ENCODE measurements at places on chromosomes 1 and 21. TPM values are rescaled to one million over a fixed set of nuclear protein-coding genes. Genes with fewer than 3 reads are reported as not detected.
A peak's percentile ranks its signal among the peaks of the same experiment; 100 is the strongest.

SV2A gene
- 0.51 TPM for total RNA-seq

OR1C1 gene
- total RNA-seq, result not detected

MPC2 gene
- 93.8 TPM for total RNA-seq

DNA sequence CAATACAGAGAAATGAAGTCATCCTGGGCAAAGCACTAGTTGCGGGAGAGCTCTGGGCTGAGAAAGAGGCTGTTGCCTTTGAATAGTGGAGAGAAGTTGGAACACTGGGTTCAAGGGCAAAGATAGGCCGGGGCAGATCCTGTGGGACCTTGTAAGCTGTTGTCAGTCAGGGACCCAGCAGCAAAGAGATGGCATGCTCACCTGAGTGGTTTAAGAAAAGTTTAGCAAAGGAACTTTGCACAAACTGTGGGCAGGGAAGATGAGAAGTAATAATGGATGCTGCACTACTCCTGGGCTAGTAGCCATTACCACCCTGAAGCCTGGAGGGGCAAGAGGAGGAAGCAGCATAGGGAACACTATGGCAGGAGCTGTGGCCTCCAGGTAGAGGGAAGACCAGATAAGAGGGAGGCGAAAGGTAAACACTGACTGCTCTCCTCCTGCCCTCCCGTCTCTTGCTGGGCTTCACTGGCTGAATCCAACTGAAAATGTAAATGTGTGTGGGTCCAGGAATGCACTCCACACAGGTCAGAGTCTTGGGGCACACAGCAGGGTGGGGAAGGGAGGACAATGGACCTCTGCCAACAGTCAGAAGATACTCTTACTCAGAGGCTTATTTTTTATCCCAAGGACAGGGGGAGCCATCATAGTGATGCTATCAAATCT is 129.2 kb downstream of the PLPP3 start:
- DNase-seq, result no peak
- no peaks in the 10 kb centered on the region for H3K27me3 ChIP-seq
- no peaks in the 10 kb centered on the region for H3K36me3 ChIP-seq
- H3K27ac ChIP-seq, result no peak overlapping the region

GRCh38 chr1:226062558-226063223 is at the start of gene H3-3A:
H3-3A (plus strand) TSS chr1:226062716; CDS start chr1:226064352, 1,636 bp downstream.
- peak within 1 kb of the TSS; percentile 92 for H3K4me3 ChIP-seq
- H3K27ac ChIP-seq, result peak within 1 kb of the TSS; percentile 99
- peaks cover 23% of the 10 kb centered on the region for H3K4me1 ChIP-seq
- peaks cover 16% of the 10 kb centered on the region for H3K36me3 ChIP-seq

- DNase-seq, result peak; percentile 2
- no peak overlapping the region for H3K27ac ChIP-seq
- no peak overlapping the region for H3K4me3 ChIP-seq
- no peaks in the 10 kb centered on the region for H3K36me3 ChIP-seq
- no peaks in the 10 kb centered on the region for H3K27me3 ChIP-seq
- no peaks in the 10 kb centered on the region for H3K4me1 ChIP-seq
These were observed 402.4 kb downstream of the OMA1 start for GRCh38 chr1:58143972-58144697.

DNA sequence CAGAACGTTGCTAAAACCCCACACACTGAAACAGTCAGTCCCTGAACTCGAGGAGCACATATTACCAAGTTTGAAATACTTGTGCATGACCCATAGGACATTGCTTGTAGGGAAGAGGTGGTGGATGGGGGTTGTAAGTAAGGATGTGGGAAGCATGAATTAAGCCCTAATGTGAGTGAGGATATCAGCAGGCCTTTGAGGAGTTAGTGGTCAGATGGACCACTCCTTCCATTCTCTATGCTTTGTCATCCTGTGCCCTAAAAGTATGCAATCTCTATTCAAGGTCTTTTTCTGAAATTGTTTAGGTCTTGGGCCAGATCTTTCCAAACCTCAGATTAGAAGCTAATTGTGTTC is 70.9 kb upstream of the SAMSN1 start:
- no peak overlapping the region for H3K27ac ChIP-seq
- no peaks in the 10 kb centered on the region for H3K27me3 ChIP-seq
- H3K36me3 ChIP-seq, result no peaks in the 10 kb centered on the region
- DNase-seq, result no peak
- H3K4me3 ChIP-seq, result no peak overlapping the region

DNA sequence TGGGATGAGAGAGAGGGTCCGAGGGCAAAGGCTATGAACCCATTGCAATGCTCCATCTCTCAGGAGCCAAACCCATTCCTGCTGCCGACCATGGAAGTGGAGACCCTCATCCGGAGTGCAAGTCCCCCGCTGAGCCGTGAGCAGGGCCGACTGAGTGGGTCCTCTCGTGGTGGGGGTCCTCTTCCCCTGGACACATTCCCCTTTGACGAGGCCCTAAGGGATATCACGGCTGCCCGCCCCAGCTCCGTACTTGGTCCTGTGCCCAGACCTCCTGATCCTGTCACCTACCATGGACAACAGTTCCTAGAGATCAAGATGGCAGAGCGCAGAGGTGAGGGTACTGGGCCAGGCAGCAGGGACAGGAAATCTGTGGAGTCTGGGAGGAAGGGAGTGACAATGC is 11.0 kb downstream of the HYI start:
- no peaks in the 10 kb centered on the region for H3K4me1 ChIP-seq
- H3K27ac ChIP-seq, result no peak overlapping the region
- H3K27me3 ChIP-seq, result no peaks in the 10 kb centered on the region
- H3K4me3 ChIP-seq, result no peak overlapping the region
- DNase-seq, result no peak

- DNase-seq, result no peak
- no peaks in the 10 kb centered on the region for H3K36me3 ChIP-seq
- no peak overlapping the region for H3K4me3 ChIP-seq
- H3K27ac ChIP-seq, result no peak overlapping the region
- no peaks in the 10 kb centered on the region for H3K27me3 ChIP-seq
These were observed 222.0 kb downstream of the TRABD2B start for GRCh38 chr1:47774986-47775834.

Measured in GM23248 (cell line).